Activated CD4-positive, alpha-beta memory T cell treated with anti-CD3 and anti-CD28 coated beads for 36 hours (primary cell): ENCODE measurements at places on chromosomes 16 and 17.
A peak's percentile ranks its signal among the peaks of the same experiment; 100 is the strongest.

DNA sequence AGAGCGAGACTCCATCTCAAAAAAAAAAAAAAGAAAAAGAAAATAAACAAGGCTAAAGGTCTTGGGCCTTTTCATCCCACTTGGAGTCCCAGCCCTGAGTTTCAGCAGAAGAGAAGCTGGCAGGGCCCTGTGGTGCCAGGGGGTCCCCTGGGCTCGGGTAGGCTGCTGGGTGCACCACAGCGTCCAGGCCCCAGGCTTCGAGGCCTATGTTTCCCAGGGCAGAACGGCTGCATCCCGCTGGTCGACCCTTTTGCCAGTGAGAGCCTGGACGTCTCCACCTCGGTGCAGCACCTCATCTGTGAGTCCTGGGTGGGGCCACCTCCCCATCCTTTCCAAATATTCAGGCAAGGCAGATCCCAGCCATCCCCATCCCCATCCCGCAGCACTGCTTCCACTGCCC, 2.2 kb downstream of the TMEM235 start:
- peaks cover 20% of the 10 kb centered on the region for H3K27me3 ChIP-seq
- no peak overlapping the region for H3K27ac ChIP-seq
- peaks cover 9% of the 10 kb centered on the region for H3K4me1 ChIP-seq
- H3K36me3 ChIP-seq, result no peaks in the 10 kb centered on the region

- H3K4me1 ChIP-seq, result peaks cover 68% of the 10 kb centered on the region
- no peaks in the 10 kb centered on the region for H3K36me3 ChIP-seq
- DNase-seq, result no peak
- no peak overlapping the region for H3K4me3 ChIP-seq
- no peak overlapping the region for H3K27ac ChIP-seq
These were observed 19.7 kb downstream of the ARHGAP17 start for GRCh38 chr16:24995469-24995868.

DNA sequence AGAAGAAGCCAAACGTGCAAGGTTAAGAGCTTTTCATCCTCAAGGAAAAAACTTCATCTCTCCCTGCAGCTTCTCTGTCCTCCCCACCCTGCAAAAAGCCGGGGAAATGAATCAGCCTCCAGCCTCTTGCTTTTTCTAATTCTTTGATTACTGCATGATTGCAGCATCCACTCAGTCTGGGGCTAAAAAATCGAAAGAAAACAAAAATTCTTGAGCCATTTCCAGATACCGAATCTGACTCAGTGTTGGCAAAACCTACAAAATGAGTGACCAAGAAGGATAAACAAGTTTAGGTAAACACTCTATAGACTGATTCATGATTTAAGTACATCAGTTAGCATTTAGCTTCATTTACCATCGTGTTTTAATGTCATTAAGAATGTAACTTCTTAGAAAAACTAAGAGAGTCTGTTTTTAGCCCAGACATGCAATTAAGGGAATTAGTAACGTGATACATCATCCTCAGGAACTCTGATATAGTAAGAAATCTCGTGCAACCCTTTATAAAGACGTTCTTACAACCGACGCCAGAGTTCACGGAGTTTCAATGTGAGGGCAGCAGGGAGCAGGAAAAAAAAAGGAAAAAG, 287.3 kb upstream of the FOXF1 start:
- H3K4me1 ChIP-seq, result no peaks in the 10 kb centered on the region
- DNase-seq, result no peak
- no peaks in the 10 kb centered on the region for H3K36me3 ChIP-seq

GRCh38 chr16:13896543-13897182, 23.3 kb upstream of the ERCC4 start:
- no peak overlapping the region for H3K27ac ChIP-seq
- no peak overlapping the region for H3K4me3 ChIP-seq
- H3K4me1 ChIP-seq, result no peaks in the 10 kb centered on the region
- no peak for DNase-seq
- no peaks in the 10 kb centered on the region for H3K36me3 ChIP-seq

DNA sequence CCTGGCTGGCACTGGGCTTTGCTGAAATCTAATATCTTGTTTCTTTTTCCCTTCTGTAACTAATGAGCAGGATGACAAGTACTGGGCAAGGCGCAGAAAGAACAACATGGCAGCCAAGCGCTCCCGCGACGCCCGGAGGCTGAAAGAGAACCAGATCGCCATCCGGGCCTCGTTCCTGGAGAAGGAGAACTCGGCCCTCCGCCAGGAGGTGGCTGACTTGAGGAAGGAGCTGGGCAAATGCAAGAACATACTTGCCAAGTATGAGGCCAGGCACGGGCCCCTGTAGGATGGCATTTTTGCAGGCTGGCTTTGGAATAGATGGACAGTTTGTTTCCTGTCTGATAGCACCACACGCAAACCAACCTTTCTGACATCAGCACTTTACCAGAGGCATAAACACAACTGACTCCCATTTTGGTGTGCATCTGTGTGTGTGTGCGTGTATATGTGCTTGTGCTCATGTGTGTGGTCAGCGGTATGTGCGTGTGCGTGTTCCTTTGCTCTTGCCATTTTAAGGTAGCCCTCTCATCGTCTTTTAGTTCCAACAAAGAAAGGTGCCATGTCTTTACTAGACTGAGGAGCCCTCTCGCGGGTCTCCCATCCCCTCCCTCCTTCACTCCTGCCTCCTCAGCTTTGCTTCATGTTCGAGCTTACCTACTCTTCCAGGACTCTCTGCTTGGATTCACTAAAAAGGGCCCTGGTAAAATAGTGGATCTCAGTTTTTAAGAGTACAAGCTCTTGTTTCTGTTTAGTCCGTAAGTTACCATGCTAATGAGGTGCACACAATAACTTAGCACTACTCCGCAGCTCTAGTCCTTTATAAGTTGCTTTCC, 56.0 kb downstream of the HLF start:
- H3K4me3 ChIP-seq, result no peak overlapping the region
- H3K4me1 ChIP-seq, result no peaks in the 10 kb centered on the region
- no peaks in the 10 kb centered on the region for H3K36me3 ChIP-seq
- no peak overlapping the region for H3K27ac ChIP-seq
- no peak for DNase-seq

- no peaks in the 10 kb centered on the region for H3K36me3 ChIP-seq
- no peak overlapping the region for H3K4me3 ChIP-seq
- H3K4me1 ChIP-seq, result no peaks in the 10 kb centered on the region
- no peak for DNase-seq
These were observed 32.0 kb upstream of the DNAH17 start for GRCh38 chr17:78609191-78609641.

- peak; percentile 64 for DNase-seq
- peak overlapping the region; percentile 86 for H3K4me3 ChIP-seq
- peaks cover 6% of the 10 kb centered on the region for H3K36me3 ChIP-seq
- peaks cover 61% of the 10 kb centered on the region for H3K4me1 ChIP-seq
These were observed 2.7 kb downstream of the HS3ST3B1 start for GRCh38 chr17:14303343-14304221.

- peaks cover 12% of the 10 kb centered on the region for H3K4me1 ChIP-seq
- H3K36me3 ChIP-seq, result peaks cover 29% of the 10 kb centered on the region
- H3K27ac ChIP-seq, result peak overlapping the region; percentile 77
- H3K4me3 ChIP-seq, result no peak overlapping the region
- no peaks in the 10 kb centered on the region for H3K27me3 ChIP-seq
- DNase-seq, result peak; percentile 44
These were observed 18.6 kb upstream of the CLTC start for GRCh38 chr17:59601130-59601529.

- H3K27ac ChIP-seq, result no peak overlapping the region
- H3K4me3 ChIP-seq, result no peak overlapping the region
- H3K36me3 ChIP-seq, result peaks cover 6% of the 10 kb centered on the region
- no peaks in the 10 kb centered on the region for H3K27me3 ChIP-seq
- no peak for DNase-seq
These were observed 87.5 kb downstream of the SOCS1 start for GRCh38 chr16:11168386-11169051.

GRCh38 chr17:31538080-31538762, 146.7 kb downstream of the RAB11FIP4 start:
- H3K27ac ChIP-seq, result no peak overlapping the region
- H3K4me1 ChIP-seq, result peaks cover 13% of the 10 kb centered on the region

DNA sequence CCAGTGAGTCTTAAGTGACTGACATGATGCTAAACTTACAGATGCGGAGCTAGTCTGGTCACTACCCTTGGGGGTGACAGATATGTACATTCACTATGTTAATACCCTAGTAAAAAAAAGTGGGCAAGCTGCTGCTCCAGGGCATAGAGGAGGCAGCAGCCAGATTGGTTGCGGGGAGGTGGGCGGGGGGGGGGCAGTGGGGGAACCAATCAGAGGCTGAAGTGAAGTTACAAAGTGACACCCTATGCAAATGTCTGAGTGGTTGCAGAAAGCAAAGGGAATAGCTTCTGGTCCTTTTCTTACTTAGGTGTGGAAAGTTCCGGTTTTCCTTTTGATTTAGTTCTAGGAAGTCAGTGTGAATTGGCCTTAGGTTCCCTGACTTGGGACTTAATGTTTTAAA, 12.1 kb downstream of the NDEL1 start:
- no peak for DNase-seq
- no peaks in the 10 kb centered on the region for H3K27me3 ChIP-seq
- peaks cover 51% of the 10 kb centered on the region for H3K36me3 ChIP-seq
- H3K4me1 ChIP-seq, result peaks cover 14% of the 10 kb centered on the region

- H3K4me1 ChIP-seq, result no peaks in the 10 kb centered on the region
- no peak for DNase-seq
- H3K27me3 ChIP-seq, result no peaks in the 10 kb centered on the region
- H3K27ac ChIP-seq, result no peak overlapping the region
- no peak overlapping the region for H3K4me3 ChIP-seq
- peaks cover 33% of the 10 kb centered on the region for H3K36me3 ChIP-seq
These were observed 16.6 kb downstream of the COPS3 start for GRCh38 chr17:17264430-17264829.
